ENCODE measurements at places on chromosomes 6 and 20. TPM values are rescaled to one million over a fixed set of nuclear protein-coding genes. Genes with fewer than 3 reads are reported as not detected.

DNA sequence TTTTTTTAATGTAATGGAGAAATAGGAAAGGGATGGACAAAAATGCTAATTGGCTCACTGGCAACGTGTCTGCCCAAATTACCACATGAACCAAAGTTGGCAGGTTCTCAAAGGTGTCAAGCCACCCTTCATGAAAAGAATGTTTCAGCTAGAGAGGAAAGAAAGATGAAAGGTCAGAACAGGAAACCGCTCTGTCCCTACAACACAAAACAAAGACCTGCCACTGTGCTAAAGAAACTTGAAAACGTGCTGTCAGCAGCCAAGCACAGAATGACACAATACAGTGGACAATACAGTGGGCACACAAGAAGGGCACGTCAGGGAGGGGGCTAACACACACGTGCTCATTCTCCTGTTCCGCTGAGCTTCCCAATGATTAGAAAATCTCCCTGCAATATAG lies 4.9 kb downstream of the PREP start:
- no peak for DNase-seq

The PLN gene
- 33.9 TPM for total RNA-seq

The LY6G6D gene
- total RNA-seq: not detected

- DNase-seq: no peak
Observed at GRCh38 chr6:111727041-111727440, 121.4 kb upstream of the TRAF3IP2 start.

DNA sequence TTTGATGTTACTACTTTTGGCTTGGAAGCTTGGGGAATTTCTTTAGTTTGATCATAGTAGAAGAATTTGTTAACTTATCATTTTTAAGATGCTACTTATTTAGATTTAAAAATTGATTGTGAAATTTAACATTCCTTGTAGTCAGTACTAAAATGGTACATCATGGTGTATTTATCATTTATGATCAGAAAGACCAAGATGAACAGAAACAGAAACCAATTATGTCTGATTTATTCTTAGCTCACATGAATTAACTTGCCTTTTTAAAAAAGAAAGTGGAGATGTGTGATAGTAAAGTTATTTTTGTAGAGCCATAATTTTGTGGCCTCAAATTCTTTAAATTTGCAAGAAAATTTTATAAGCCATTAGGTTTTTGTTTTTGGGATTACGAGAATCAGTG lies 77.6 kb downstream of the LIN28B start:
- no peak for DNase-seq

- no peak for DNase-seq
Observed at GRCh38 chr6:148608199-148608951, 138.5 kb upstream of the UST start.

GRCh38 chr20:53287357-53288042 lies 306.1 kb downstream of the ZNF217 start:
- DNase-seq: no peak

The NMBR gene
- not detected for total RNA-seq

GRCh38 chr6:15616261-15616660 lies 46.6 kb downstream of the DTNBP1 start:
- no peak for DNase-seq

The FITM2 gene
- 7.4 TPM for total RNA-seq

DNA sequence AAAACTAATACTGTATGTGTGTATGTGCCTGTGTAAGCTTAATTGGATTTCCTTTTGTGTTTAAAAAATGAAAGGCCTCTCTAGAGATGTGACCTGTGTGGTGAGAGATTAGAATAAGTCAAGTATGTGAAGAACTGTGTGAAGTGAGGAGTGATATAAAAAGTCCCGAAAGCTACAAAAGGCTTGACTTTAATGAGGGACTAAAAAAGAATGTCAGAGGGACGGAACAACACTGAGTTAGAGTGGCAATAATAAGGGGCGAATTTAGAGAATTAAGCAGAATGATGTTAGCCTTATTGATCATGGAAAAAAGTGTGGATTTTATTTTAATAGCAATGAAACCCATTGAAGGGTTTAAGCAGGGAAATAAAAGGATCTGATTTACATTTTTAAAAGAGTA lies 1281.2 kb upstream of the ADGRB3 start:
- DNase-seq: no peak

The ADGRB3 gene
- total RNA-seq: 2.7 TPM

The SPATA25 gene
- 7.1 TPM for total RNA-seq

- DNase-seq: peak; percentile 56
Observed at GRCh38 chr20:24431279-24432045, 38.0 kb upstream of the SYNDIG1 start.

- DNase-seq: no peak
Observed at GRCh38 chr6:138099832-138100231, 7.4 kb downstream of the PERP start.

DNA sequence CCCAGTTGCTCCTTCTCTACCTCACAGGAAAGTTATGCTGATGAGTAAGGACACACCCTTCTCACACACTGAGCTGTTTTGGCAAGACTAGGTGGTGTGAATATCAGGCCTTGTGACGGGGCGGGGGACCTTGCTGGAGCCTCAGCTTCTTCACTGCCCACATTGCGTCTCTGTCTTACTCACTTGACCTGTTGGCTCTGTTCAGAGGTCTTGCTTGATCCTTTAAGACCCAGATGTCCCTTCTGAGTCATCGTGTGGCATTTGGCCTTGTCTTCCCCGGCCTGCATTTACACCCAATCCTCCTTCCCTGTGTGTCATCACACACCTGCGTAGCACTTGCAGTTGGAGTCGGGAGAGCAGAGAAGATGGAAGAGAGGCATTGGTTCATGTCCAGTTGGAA lies 8.3 kb upstream of the PRND start:
- peak; percentile 71 for DNase-seq

- DNase-seq: no peak
Observed at GRCh38 chr6:30507849-30508827, 18.8 kb downstream of the HLA-E start.

DNA sequence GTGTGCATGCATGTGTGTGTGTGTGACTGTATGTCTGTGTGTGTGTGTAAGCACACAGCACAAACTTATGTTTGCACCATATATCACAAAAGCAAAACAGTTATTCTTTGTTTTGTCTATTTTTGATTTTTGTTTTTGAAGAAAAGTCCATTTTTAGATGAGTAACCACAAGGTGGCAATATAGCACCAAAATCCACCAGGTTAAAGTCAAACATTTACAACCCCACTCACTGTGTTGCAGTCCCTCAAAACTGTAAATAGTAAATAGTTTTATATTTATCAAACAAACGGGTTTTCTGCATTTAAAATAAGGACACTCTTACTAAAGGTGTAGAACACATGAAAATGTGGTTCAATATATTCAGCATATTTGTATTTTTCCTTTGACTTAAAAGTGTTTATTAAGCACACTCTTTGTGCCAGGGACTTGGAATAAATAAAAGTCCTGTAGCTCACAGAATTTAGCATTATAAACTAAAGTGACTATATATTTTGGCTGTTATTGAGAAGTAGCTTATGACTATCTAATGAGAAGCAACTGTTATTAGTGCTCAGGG lies 118.5 kb downstream of the GFRAL start:
- DNase-seq: no peak

- DNase-seq: no peak
Observed at GRCh38 chr20:16639027-16639941, 66.0 kb upstream of the KIF16B start.

DNA sequence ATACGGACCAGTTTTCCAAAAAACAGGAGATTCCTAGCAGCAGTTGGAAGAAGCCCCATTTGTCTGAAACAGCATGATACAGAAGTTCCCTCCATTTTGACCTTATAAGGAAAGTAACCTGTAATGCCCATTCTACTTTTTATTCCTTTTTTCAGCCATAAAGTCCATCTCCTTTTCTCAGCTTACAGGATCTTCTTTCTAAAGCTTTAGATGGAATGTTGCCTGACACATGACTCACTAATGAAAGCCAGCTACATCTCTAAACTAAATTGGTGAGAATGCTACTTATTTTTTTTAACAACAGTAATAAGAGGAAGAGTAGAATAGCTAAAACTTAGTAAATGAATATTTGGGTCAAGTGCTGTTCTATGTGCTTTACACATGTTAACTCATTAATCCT lies 234.1 kb downstream of the CDH26 start:
- no peak for DNase-seq

The TRIM39 gene
- 10.1 TPM for total RNA-seq

The CLPSL2 gene
- not detected for total RNA-seq

The EYS gene
- not detected for total RNA-seq

The HLA-DRB1 gene
- total RNA-seq: 25.5 TPM

The POPDC3 gene
- total RNA-seq: not detected
